Stromal cell of bone marrow (primary cell): ENCODE measurements at places on chromosomes 5 and 9.

DNA sequence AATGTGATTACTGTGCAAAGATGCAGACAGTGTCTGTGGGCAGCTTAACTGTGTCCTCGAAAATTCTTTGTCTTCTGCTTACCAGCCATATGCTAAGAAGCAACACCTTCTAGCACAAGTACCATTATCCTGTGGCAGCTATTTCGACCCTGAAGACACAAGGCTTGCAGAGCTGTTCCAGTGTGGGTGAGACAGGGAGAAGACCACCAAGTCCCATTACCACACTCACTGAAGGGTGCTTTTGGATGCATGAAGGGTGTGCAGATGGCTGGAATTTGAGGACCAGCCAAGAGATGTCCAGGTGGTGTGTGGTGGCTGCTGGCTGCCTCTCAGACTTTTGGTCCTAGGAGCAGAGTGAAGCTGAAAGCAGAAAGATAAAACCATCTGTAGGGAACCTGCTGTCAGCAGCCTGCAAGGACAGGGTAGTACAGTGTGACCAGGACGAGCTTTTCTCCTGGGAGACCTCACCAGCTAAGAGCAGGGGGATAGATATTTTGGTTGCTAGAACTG lies 161.8 kb downstream of the ICE1 start:
- no peak for DNase-seq

DNA sequence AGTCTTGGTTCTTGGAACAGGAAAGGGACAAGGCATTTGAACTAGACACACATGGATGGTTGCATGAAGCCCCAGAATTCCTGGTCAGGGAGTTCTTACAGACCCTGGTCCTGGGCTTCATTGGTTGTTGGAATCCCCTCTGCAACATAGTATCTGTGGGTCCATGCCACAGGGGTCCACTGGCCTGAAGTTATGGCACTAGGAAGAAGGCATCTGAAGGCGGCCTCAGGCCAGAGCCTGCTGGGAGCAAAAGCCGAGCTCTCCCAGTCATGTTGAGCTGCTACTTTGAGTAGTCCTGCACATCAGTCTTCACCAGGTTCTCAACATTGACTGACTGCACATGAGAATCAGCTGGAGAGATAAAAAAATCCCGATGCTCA lies 71.1 kb upstream of the PITX1 start:
- DNase-seq, result no peak

GRCh38 chr9:131739133-131739958 lies 530 bp downstream of the RAPGEF1 start:
- no peak for DNase-seq

GRCh38 chr9:88927510-88927909 lies 63.8 kb upstream of the S1PR3 start:
- DNase-seq, result no peak

DNA sequence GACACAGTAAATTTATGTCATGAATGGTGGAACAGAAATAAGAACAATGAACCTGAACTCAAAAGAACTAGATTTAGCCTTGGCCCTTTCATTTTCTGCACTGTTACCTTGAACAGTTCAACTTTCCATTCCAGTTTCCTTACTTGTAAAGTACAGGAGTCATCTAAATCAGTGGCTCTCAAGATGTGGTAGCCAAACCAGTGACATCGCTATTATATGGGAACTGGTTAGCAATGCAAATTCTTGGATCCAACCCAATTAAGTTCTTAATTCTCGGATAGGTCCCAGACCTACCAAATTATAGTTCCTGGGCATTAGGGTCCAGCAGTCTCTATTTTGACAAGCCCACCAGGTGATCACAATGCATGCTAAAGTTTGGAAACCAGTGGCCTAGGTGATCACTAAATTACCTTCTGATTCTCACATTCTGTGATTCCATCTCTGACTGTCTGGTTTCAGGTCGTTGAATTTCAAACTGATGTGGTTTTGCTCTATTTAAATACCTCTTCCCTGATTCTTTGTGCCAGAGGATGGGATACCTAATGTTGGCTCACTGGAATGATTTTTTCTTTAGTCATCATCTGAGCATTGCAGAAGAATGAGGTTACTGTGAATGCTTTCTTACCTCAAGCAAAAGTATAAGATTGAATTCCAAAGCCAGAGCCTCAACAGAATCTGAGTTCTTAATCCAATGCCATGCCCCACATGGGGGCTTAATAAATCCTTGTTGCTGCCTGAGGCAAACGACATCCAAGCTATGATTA lies 253.8 kb downstream of the ENC1 start:
- DNase-seq, result no peak

DNA sequence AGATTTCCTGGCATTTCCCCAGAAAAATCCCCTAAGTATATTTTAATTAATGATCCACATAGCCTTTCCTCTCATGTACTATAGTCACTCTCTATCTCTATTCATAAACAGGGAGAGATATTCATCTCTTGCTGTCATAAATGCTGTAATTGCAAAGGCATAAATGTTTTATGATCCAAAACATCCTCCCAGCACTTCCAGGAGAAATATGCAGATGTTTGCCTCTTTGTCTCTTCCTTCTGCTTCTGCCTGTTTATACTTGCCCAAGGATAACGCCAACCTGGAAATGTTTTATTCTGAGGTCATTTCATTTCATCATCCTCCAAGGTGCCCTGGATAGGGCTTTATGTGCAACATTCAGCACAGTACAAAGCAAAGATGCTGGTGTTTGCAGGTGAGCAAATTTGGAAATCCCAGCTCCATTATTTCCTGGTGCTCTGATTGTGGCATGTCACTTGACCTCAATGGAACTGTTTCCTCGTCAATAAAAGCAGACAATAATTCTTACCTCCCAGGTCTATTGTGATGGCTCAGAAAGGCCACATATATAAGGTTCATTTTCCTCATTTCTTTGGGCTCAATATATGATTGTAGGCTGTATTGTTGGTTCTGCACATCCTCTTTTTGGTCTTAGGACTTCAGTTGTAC lies 6.9 kb downstream of the TNFSF15 start:
- DNase-seq, result no peak

DNA sequence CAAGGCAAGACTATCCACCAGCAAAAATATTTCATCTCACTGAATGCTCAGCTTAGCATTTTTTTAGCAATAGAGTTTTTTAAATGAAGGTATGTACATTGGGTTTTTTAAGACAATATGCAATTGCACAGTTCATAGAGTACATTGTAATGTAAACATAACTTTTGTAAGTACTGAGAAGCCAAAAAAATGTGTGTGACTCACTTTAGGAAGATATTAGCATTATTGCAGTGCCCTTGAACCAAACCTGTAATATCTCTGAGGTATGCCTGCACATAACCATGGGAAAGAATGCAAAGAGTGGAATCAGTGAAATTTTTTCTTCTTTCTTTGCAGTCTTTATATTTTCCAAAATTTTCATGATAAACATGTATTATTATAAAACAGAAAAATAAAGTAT lies 1533.3 kb upstream of the WWC1 start:
- no peak for DNase-seq

GRCh38 chr5:2499917-2500316 lies 251.6 kb downstream of the IRX2 start:
- DNase-seq, result no peak

- DNase-seq, result peak; percentile 27
These were observed 63.9 kb upstream of the TGFBR1 start for GRCh38 chr9:99040911-99041582.

GRCh38 chr5:102826629-102827028 lies 71.5 kb downstream of the PAM start:
- no peak for DNase-seq

DNA sequence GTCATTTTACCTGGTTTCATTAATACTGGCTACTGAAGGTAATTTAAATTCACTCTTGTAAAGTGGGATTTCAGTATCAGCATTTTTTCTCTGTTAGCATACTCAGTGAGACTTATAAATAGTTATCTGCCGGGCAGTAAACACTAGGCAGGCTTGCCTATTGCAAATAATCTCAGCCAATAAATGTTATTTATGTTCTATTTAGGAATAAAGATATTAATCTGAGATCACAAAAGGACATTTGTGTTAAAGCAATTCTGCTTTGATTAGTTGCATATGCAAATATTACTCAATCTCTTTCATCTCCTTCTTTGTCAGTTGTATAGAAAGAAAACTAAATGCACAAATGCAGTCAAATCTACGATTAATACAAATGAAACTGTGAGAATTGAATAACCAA lies 827.8 kb downstream of the TLE4 start:
- DNase-seq, result no peak

DNA sequence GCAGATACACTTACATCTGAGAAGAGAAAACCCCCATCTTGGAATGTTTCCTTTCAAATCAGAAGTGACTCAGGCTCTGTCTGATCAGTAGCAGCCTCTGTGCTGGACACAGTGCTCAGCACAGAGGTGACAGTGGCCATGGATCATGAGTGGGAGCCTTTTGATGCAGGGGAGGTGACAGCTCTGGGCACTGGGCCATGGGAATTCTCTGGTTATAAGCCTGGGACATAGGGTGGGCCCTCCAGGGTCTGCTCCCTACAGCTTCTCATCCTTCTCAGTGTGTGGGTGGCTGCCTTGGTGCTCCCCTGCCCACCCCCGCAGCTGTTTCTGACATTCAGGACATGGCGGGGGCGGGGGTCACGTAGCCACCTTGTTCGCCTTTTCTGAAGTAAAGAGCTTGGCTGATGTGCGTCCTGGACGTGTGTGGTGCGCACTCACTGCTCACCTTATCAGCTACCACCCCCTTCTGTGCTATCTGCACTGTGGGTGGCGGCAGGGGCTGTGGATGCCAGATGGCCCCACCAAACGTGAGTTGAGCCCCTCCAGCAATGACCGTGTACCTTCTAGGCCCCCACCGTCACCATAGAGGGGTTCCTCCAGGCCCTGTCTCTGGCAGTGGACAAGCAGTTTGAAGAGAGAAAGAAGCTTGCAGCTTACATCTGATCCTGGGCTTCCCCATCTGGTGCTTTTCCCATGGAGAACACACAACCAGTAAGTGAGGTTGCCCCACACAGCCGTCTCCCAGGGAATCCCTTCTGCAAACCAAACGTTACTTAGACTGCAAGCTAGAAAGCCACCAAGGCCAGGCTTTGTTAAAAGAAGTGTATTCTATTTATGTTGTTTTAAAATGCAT lies 24.0 kb downstream of the TRIP13 start:
- no peak for DNase-seq
